ENCODE measurements at places on chromosomes 6 and 20. TPM values are rescaled to one million over a fixed set of nuclear protein-coding genes. Genes with fewer than 3 reads are reported as not detected.

GRCh38 chr6:107786709-107787588 is 37.2 kb downstream of the SCML4 start:
- no peaks in the 10 kb centered on the region for H3K27me3 ChIP-seq
- peak overlapping the region; percentile 46 for H3K4me3 ChIP-seq
- peaks cover 69% of the 10 kb centered on the region for H3K4me1 ChIP-seq
- peak; percentile 44 for DNase-seq

GRCh38 chr6:45075246-45075645 is 252.9 kb upstream of the RUNX2 start:
- H3K36me3 ChIP-seq = no peaks in the 10 kb centered on the region
- no peaks in the 10 kb centered on the region for H3K27me3 ChIP-seq
- DNase-seq = no peak
- H3K4me1 ChIP-seq = no peaks in the 10 kb centered on the region
- H3K4me3 ChIP-seq = no peak overlapping the region
- H3K27ac ChIP-seq = no peak overlapping the region

Gene OR2H1
- total RNA-seq = not detected

DNA sequence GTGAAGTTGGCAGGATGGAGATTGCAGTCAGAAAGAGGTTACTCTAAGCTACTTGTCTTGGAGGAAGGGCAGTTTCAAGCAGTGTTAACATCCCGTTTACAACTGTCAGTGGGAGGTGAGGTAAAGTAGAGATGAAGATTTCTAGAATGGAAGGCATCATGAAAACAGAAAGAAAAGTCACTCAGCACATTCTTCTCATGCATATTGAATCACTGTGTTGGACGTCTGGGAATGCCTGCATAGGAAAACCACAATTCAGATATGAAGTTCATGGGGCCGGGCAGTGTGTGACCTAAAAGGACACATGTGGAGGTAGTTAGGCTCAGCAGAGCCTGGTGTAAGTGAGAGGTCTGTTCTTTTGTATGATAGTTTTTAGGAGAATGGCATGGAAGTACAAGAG is 73.5 kb upstream of the LAMP5 start:
- no peak for DNase-seq
- no peak overlapping the region for H3K4me3 ChIP-seq
- H3K27me3 ChIP-seq = no peaks in the 10 kb centered on the region
- H3K36me3 ChIP-seq = no peaks in the 10 kb centered on the region
- H3K27ac ChIP-seq = no peak overlapping the region
- H3K4me1 ChIP-seq = no peaks in the 10 kb centered on the region

GRCh38 chr6:63856271-63856670 is 220.7 kb downstream of the PHF3 start:
- no peak overlapping the region for H3K4me3 ChIP-seq
- no peaks in the 10 kb centered on the region for H3K27me3 ChIP-seq
- H3K4me1 ChIP-seq = no peaks in the 10 kb centered on the region
- no peak overlapping the region for H3K27ac ChIP-seq

Gene HEY2
- total RNA-seq = not detected

GRCh38 chr20:59736366-59736765 is 132.0 kb downstream of the PHACTR3 start:
- H3K27me3 ChIP-seq = peaks cover 22% of the 10 kb centered on the region
- DNase-seq = no peak
- H3K4me1 ChIP-seq = no peaks in the 10 kb centered on the region
- no peak overlapping the region for H3K27ac ChIP-seq
- no peak overlapping the region for H3K4me3 ChIP-seq
- H3K36me3 ChIP-seq = no peaks in the 10 kb centered on the region

- H3K27me3 ChIP-seq = no peaks in the 10 kb centered on the region
- peak; percentile 23 for DNase-seq
- peaks cover 10% of the 10 kb centered on the region for H3K4me1 ChIP-seq
- no peak overlapping the region for H3K4me3 ChIP-seq
- no peaks in the 10 kb centered on the region for H3K36me3 ChIP-seq
These were observed 25.6 kb downstream of the WRNIP1 start for GRCh38 chr6:2790588-2791449.

GRCh38 chr20:38650010-38650409 is 48.4 kb downstream of the ARHGAP40 start:
- no peaks in the 10 kb centered on the region for H3K4me1 ChIP-seq
- H3K36me3 ChIP-seq = no peaks in the 10 kb centered on the region
- DNase-seq = no peak
- H3K27me3 ChIP-seq = peaks cover 63% of the 10 kb centered on the region
- H3K4me3 ChIP-seq = no peak overlapping the region
- no peak overlapping the region for H3K27ac ChIP-seq

DNA sequence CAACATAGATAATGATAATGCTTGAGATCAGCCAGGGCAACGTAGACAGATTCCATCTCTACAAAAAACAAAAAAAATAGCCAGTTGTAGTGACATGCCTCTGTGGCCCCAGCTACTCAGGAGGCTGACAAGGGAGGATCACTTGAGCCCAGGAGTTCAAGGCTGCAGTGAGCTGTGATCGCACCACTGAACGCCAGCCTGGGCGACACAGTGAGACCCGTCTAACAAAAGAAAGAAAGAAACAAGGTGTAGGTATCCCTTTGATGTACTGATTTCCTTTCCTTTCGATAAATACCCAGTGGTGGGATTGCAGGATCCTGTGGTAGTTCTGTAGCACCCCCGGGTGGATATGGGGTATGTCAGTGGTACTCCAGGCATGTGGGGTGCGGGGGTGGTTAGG is 48.2 kb upstream of the ADTRP start:
- H3K4me3 ChIP-seq = no peak overlapping the region
- no peak overlapping the region for H3K27ac ChIP-seq
- H3K36me3 ChIP-seq = no peaks in the 10 kb centered on the region

GRCh38 chr20:20362774-20363433 is 5.0 kb upstream of the INSM1 start:
- peaks cover 27% of the 10 kb centered on the region for H3K27me3 ChIP-seq
- no peak for DNase-seq
- peaks cover 4% of the 10 kb centered on the region for H3K4me1 ChIP-seq

GRCh38 chr20:5039255-5039657 is 37.9 kb upstream of the SLC23A2 start:
- H3K4me3 ChIP-seq = no peak overlapping the region
- H3K36me3 ChIP-seq = no peaks in the 10 kb centered on the region
- H3K27ac ChIP-seq = peak overlapping the region; percentile 47
- no peaks in the 10 kb centered on the region for H3K27me3 ChIP-seq

DNA sequence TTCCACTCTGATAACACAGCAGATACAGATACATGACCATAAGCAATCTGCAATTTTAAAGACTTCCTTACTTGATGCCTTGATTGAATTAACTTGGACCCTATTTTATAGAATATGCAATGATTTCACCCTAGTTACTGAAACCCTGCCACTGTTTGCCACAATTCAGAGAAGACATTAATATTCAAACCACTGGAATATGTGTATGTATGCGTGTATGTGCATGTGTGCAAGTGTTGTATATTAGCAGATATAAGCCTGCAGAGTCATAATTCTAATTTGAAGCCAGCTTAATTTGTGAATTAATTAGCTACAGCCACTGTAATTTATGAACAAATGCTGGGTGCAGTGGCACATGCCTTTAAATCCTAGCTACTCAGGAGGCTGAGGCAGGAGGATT is 9.3 kb downstream of the VNN2 start:
- no peak overlapping the region for H3K27ac ChIP-seq
- H3K27me3 ChIP-seq = no peaks in the 10 kb centered on the region
- no peak for DNase-seq
- no peak overlapping the region for H3K4me3 ChIP-seq
- H3K4me1 ChIP-seq = no peaks in the 10 kb centered on the region

GRCh38 chr6:31400467-31401289 is 2.7 kb upstream of the MICA start:
- H3K4me3 ChIP-seq = peak overlapping the region; percentile 74
- peak overlapping the region; percentile 85 for H3K27ac ChIP-seq
- H3K4me1 ChIP-seq = peaks cover 53% of the 10 kb centered on the region

Gene MAP7
- 0.57 TPM for total RNA-seq

Gene TSBP1
- not detected for total RNA-seq

- no peaks in the 10 kb centered on the region for H3K4me1 ChIP-seq
- H3K27ac ChIP-seq = no peak overlapping the region
- H3K27me3 ChIP-seq = no peaks in the 10 kb centered on the region
- H3K4me3 ChIP-seq = no peak overlapping the region
- no peaks in the 10 kb centered on the region for H3K36me3 ChIP-seq
These were observed 117.5 kb upstream of the KCNK16 start for GRCh38 chr6:39440039-39440426.

- no peaks in the 10 kb centered on the region for H3K27me3 ChIP-seq
- H3K36me3 ChIP-seq = no peaks in the 10 kb centered on the region
- H3K4me3 ChIP-seq = no peak overlapping the region
- H3K4me1 ChIP-seq = peaks cover 9% of the 10 kb centered on the region
- no peak for DNase-seq
- H3K27ac ChIP-seq = no peak overlapping the region
These were observed 105.3 kb upstream of the KCNG1 start for GRCh38 chr20:51128198-51128597.

- no peak for DNase-seq
- no peak overlapping the region for H3K27ac ChIP-seq
- no peaks in the 10 kb centered on the region for H3K36me3 ChIP-seq
- peaks cover 14% of the 10 kb centered on the region for H3K27me3 ChIP-seq
- H3K4me1 ChIP-seq = peaks cover 8% of the 10 kb centered on the region
- no peak overlapping the region for H3K4me3 ChIP-seq
These were observed 10.3 kb downstream of the C20orf203 start for GRCh38 chr20:32663335-32664011.

DNA sequence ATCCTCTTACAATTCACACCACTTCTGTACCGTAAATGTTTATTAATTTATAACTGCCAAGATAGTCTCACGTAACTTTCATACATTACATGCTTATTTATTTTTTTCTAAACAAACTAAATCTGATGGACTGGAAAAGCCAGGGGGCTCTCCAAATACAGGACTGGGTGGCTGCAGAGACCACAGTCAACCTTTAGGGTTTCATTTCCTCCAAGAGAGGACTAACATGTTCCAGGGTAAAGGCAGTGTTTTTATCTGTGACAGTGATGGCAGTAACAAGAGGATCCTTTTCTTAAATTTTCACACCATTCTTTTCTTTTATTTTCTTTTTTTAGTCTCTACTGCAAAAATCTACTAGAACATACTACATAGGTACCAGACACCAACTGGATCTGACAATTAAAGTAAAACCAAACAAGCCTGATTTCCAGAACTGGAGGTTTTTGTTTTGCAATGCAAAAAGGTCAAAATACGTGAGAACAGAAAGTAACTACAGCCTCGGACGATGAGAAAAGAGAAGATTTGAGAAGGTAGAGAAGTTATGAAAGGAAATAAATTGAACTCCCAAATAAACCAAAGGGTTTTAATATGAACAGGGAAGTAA is 1.2 kb downstream of the LMBRD1 start:
- peaks cover 17% of the 10 kb centered on the region for H3K4me1 ChIP-seq
- DNase-seq = no peak
- H3K27me3 ChIP-seq = no peaks in the 10 kb centered on the region
- H3K27ac ChIP-seq = peak overlapping the region; percentile 96
- H3K36me3 ChIP-seq = no peaks in the 10 kb centered on the region

Gene CEBPB
- total RNA-seq = 25.8 TPM

Gene OVOL2
- not detected for total RNA-seq

Gene FERMT1
- total RNA-seq = not detected

DNA sequence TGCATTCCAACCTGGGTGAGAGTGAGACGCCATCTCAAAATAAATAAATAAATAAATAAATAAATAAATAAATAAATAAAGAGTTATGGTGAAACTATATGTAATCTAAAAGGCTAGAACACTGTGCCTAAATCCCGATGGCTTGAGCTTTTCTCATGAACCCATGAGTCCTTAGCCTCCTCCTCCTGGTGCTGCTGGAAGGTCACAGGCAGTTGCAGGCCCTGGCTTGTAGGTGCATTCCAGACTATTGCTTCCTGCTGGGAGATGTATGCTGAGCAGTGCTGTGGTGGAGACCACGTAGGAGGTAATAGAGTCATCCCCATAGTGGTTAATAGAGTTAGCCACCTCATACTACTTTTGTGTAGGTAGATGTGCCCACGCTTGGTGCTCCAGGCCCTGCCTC is 12.5 kb downstream of the PTK7 start:
- DNase-seq = no peak
- no peaks in the 10 kb centered on the region for H3K27me3 ChIP-seq
- no peaks in the 10 kb centered on the region for H3K36me3 ChIP-seq
- H3K27ac ChIP-seq = no peak overlapping the region

GRCh38 chr6:18327626-18328025 is 59.5 kb upstream of the RNF144B start:
- no peaks in the 10 kb centered on the region for H3K27me3 ChIP-seq
- H3K27ac ChIP-seq = no peak overlapping the region
- no peaks in the 10 kb centered on the region for H3K4me1 ChIP-seq
- no peak for DNase-seq
- H3K36me3 ChIP-seq = no peaks in the 10 kb centered on the region
- no peak overlapping the region for H3K4me3 ChIP-seq

DNA sequence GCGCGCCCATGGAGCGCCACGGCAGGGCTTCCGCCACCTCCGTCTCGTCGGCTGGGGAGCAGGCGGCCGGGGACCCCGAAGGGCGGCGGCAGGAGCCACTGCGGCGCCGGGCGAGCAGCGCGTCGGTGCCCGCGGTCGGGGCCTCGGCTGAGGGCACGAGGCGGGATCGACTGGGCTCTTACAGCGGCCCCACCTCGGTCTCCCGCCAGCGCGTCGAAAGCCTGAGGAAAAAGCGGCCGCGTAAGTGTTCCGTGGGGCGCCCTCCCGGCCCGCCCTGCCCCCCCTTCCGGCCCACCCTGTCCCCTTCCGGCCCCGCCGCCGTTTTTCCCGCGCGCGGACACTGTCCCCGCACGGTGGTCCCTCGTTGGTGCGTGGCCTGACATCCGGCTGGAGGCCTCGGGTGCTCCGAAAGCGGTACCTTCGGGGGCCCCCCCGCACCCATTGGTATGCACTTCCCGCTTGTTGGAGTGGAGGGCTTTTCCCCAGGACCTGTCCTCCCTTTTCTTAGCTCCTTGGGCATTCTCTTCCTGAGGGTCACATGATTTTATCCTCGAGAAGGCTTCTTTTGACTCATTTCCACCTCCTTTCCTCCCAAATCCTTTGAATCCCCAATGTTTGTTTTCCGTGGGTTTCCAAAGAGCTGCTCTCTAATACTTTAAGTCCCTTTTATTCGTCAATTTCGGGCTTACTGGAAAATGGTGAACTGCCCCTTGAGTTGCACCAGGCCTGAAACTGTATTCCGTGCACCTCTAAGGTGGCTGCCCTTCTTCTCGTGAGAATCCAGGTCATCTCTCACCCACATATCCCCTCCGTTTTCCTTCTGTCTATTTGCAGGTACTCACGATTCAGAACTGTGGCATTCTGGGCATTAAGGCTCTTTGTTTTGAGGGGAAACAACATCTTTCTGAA is 556 bp downstream of the PANK2 start:
- peaks cover 48% of the 10 kb centered on the region for H3K4me1 ChIP-seq
- no peak for DNase-seq
- peaks cover 2% of the 10 kb centered on the region for H3K36me3 ChIP-seq
- peak overlapping the region; percentile 70 for H3K27ac ChIP-seq
